Activated CD4-positive, alpha-beta T cell treated with anti-CD3 and anti-CD28 coated beads, Interleukin-2, amount 50 U/mL, for 4 hours (primary cell): ENCODE measurements at places on chromosomes 3 and 15.

- DNase-seq: no peak
Observed at GRCh38 chr3:5140230-5140621, 18.1 kb downstream of the ARL8B start.

- no peak for DNase-seq
Observed at GRCh38 chr3:19734453-19734852, 199.6 kb downstream of the EFHB start.

DNA sequence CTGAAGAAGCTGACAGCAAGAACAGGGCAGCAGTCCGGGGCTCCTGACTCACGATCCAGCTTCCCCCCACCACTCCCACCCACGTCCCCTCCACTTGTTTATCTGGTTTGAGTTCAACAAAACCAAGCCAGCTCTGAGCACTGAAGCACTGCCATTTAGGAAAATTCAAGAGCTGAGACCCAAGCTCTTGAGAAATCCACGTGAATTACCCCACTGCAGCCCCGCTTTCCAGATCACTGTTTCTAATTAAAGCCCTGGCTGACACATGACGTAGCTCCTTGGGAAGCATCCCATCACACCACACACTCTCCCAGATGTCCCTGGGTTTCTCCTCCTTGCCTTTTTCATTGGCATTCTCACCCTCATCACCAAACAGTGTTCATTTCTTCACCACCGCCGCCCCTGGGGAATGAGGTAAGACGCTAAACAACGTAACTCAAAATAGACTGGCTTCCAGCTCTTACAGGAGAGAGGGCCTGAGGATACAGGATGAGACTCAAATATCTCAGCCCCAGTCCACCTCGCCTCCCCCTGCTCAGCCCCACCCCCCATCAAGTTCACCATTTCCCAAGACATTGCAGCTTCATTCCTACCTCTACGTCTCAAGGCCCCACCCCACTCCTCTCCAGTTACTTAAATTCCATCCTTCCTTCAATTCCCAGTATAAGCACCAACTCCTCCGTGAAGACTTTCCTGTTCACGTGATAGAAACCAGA lies 95.4 kb downstream of the SRGAP3 start:
- DNase-seq: no peak

DNA sequence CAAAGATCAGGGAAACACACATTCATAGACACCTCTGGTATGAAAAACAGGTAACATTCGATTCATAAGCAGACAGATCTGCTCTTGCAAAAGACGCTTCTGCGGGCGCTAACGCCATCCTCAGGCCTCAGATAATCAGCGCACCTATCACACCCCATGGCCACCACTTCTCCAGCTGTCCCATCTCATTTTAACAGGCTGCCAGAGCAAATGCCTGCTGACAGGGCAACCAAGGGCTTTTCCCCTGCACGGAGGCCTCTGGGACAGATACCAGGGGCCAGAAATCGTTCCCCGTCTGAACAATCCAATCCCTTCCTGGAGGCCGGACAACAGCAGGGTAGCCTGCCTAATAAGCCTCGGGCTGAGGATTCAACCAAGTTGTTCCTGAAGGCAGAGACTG lies 15.2 kb downstream of the ABCC5 start:
- DNase-seq: no peak

DNA sequence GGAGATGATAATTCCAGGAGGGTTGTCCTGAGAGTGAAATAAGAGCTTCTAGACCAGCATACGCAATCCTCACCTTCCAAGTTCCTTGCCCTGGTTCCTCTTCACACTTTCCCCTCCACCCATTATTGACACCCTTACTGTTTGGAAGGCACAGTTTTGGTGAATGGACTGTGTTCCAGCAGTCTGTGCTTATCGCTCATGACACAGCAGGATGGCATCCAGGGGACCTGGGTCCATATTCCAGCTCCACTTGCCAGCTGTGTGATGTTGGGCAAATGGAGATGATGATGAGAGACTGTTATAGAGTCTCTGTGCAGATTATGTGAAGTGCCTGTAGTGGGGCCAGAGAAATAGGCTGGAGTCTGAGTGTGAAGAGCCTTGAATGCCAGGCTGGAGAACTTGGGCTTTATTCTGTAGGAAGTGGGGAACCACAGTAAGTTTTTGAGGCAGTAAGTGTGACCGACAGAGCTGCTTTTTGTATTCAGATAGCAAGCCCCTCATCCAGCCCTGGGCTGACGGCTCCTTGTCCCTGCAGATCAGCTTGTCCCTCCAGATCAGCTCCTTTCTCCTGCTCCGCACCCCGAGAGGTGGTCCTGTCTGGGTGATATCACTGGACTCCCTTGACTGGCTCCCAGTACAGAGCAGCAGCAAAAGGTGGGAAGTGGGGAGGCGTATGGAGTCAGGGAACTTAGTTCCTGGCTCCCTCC lies 8.1 kb downstream of the KBTBD13 start:
- no peak for DNase-seq

- no peak for DNase-seq
Observed at GRCh38 chr15:72967397-72967796, 84.9 kb upstream of the NEO1 start.
